ENCODE measurements at places on chromosomes 4 and X.

GRCh38 chr4:39446483-39446841 is 12.3 kb downstream of the RPL9 start:
- DNase-seq: no peak

DNA sequence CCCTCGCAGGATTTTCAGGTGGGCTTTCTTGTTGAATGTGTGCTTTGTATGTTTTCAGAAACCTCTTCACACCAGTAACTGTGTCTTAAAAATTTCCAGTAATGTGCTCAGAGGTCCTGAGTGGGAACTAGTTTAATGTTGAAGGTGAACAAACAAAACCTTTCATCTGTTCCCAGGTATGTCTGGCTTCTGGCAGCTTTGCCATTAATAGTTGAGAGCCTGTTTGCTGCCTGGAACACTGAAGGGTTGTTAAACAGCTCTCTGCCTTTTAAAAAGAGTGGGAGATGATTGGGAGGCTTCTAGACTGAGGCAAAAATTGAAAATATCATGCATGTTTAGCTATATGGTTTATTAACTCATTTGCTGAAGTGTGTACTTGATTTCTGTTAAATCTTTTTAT is 161.2 kb upstream of the AGTR2 start:
- DNase-seq: no peak

DNA sequence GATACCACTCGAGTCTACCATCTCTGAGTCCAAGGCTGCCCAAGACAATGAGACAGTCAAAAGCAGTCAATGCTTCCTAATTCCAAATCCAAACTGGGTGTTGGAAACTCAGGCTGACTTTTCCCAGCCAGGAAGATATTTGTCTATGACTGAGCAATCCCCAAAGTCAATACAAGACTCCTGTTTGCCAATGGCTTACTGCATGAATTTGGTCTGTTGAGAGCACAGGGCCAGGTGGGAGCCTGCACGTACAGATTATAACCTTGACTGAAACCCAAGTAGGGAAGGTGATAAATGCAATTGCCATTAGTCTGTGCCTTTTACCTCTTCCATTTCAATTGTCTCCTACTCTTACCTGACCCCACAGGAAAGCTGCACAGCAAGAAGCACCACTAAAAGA is 72.6 kb upstream of the PPARGC1A start:
- DNase-seq: no peak

DNA sequence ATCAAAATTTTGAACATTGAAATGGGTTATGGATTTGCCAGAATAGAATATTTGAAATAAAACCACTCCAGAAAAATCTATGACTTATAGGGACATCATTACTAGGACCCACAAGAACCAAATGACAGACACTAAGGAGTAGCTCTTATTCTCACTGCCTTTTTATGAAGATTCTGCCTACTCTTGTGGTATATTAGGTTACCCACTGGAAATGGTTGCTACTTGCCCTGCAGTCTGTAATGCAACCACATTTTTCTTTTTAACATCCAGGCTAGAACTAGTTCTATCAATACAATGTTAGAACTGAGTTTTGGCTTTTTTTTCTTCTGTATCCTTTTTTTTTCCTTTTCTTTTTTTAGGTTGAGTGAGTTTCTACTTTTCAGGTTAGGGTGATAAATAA is 158.9 kb downstream of the PPP1R2C start:
- DNase-seq: no peak

- no peak for DNase-seq
Observed at GRCh38 chr4:84547211-84547610, 35.7 kb upstream of the CDS1 start.

- no peak for DNase-seq
Observed at GRCh38 chr4:110154582-110154981, 43.8 kb downstream of the ELOVL6 start.

GRCh38 chr4:40621592-40622512 is 7.8 kb downstream of the RBM47 start:
- DNase-seq: peak; percentile 93

GRCh38 chr4:41141900-41142299 is 72.4 kb downstream of the APBB2 start:
- DNase-seq: no peak

- DNase-seq: no peak
Observed at GRCh38 chr4:20640989-20641388, 59.3 kb upstream of the PACRGL start.

- no peak for DNase-seq
Observed at GRCh38 chrX:129945131-129945530, 37.3 kb upstream of the BCORL1 start.

DNA sequence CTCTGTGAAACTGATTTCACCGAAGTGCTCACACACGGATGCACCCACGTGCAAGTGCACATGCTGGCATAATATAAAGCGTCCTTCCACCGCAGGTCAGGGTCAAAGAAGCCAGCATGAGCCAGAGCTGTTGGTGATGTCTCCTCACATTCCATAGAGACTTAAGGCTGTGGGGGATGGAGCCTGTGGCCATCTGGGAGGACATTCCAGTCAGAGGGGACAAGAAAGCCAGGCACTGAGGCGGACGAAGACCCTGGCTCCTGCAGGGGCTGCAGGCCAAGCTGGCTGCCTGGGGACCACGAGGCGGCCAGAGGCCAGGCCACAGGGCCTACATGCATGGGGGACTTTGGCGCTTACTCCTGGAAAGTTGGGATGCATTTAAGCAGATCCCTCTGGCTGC is 7.7 kb downstream of the RNF212 start:
- DNase-seq: no peak

- DNase-seq: no peak
Observed at GRCh38 chrX:39199429-39199828, 398.2 kb downstream of the MID1IP1 start.

DNA sequence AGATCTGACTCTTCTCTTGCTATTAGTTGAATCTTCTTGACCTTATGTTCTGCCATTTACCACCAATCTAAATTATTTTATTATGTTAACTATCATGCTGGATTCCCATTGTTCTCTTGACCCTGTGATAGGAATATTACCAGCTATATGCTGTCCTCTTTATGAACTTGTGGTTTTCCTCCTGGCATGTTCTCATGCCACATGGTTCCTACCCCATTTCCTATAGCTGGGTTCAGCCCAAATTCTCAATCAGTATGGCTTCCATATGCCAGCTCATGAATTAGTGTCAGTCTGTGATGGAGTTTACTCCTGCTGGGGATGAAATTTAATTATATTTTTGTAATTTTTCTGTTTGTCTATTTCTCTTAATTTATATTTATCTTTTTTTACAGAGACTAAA is 430.5 kb downstream of the SMARCA1 start:
- DNase-seq: no peak

DNA sequence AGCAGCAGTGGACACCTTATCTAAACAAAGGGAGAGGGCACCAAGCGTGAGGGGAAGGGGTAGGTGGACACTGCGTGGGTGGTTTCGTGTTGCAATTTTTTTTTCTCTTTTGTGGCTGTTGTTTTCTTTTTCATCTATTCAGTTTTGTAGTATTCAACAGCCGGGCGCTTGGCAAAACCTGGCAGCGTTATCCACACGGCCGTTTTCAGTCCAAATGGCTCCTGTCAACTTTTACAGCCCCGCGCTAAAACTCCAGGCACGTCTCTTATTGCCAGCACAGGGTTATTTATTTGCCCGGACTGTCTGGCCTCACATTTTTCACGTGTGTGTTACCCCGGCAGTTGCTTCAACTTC is 192.2 kb downstream of the BCOR start:
- no peak for DNase-seq

DNA sequence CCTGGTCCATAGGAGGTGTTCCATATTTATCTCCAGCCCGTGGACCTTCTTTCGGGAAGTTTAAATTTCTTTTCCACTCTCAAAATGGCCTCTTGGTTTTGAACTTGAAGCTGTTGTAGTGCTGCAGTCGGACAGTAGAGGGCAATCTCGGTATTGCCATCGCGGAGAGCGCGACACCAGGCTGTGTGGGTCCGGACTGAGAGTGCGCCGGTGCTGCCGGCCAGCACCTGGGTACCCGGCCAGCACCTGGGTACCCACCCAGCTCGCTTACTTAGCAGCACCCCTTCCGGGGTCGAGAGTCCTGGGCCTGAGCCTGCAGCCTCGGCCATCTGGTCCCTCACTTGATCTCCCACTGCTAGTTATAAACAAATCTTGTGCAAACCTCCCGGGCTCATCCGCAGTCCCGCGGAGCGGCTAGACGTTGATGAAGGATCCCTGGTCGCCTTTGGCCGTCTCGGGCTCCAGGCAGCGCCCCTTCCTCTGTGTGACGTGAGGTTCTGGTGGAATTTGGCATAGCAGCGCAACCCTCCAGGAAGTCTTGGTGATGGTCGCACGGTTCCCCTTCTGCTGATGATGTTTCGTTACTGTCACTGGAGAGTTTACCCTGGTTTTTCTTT is 18.0 kb downstream of the FAM9A start:
- DNase-seq: no peak

DNA sequence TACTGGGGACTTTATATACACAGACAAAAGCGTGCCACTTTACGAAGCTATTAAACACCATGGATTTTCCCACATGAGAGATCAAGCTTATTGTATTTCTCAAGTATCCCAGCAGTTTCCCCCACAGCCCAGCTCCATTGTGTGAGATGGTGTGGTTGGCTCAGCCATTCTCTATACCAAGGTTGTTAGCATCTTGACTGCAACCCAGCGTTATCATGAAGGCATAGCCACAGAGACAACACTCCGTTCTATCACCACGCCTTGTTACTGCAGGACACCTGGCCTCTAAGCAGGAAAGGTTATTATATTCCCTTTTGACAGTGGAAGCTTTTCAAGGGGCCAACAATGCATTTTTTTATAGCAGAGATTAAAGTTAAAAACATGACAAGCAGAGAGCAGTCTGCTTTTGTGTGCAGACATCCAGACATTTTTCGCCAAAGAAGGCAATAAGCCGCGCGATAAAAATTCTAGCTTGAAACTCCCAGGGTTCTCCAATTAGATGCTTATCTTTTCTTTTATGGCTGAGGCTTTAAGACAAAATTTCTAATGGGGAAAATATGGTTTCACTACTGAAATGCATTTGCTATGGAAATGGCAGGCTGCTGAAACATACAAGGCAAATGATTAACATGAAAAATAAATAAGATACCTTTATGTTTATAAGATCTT is 206.1 kb downstream of the MID1 start:
- DNase-seq: no peak

GRCh38 chr4:7823416-7823824 is 116.2 kb downstream of the AFAP1 start:
- no peak for DNase-seq

DNA sequence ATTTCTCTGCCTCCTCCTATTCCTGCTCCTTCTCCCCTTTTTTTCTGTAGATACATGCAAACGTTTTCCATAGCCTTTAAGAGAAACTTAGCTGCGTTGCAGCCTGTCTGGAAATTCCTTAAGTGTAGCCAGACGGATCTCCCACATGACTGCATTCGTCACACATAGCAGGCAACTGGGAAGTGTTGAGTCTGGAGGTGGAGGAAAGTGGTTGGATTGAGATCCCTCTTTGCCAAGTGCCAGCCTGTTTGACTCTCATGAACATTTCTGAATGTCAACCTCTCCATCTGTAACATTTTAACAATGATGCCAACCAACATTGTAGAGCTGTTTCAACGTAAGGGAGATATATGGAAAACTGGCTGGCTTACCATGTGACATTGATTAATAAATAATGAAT is 45.1 kb upstream of the FAM9A start:
- no peak for DNase-seq

DNA sequence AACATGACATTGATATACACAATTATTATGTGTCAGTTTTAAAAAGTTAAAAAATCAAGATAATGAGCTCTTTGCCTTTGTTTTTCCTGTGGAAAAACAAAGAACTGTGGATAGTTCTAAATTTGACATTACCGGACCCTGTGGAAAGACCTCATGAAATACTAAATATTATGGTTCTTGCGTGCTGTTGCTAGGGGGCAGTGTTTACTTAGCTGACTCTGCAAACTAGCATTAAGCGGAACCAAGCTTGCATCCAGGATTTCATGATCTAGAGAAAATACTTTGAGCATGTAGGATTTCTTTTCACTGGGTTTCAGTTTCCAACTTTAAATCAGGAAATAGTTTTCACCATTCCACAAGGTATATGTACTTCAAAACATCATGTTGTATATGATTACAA is 33.6 kb downstream of the CLCN4 start:
- DNase-seq: no peak

- DNase-seq: no peak
Observed at GRCh38 chr4:139655116-139655515, 10.5 kb upstream of the MGST2 start.

DNA sequence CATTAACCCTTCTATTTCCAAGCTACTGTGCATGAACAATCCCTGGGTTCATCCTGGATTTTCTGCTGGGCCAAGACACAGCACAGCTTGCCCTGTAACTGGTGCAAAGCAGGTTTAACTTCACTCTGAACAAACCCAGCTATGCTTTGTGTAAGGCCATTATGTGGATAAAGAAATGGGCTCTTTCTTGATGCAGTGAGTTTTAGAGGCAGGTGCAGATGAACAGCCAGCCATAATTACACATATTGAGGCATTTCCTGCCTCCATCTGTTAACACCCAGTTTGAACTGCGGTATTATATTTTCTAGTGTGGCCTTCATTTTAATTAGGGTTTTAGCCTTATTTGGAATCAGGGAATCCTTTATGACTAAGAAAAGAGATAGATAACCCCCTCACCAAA is 68.7 kb upstream of the ARX start:
- no peak for DNase-seq

GRCh38 chr4:138162259-138162658 is 79.9 kb downstream of the SLC7A11 start:
- DNase-seq: no peak

DNA sequence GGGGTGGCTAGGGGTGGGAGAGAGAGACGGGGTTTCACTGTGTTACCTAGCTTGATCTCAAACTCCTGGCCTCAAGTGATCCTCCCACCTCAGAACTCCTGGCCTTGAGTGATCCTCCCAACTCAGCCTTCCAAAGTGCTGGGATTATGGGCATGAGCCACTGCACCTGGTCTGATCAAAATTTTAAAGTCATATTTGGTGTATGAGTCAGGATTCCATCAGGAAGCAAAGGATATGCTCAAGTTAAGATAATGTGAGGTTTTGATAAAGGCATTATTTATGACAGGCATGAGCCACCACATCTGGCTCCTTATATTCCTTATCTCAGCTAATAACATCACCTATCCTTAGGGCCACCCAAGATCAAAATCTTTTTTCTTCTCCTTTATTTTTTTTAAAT is 182.0 kb downstream of the SLC4A4 start:
- no peak for DNase-seq

GRCh38 chr4:125749354-125749753 is 434.6 kb downstream of the FAT4 start:
- DNase-seq: no peak

DNA sequence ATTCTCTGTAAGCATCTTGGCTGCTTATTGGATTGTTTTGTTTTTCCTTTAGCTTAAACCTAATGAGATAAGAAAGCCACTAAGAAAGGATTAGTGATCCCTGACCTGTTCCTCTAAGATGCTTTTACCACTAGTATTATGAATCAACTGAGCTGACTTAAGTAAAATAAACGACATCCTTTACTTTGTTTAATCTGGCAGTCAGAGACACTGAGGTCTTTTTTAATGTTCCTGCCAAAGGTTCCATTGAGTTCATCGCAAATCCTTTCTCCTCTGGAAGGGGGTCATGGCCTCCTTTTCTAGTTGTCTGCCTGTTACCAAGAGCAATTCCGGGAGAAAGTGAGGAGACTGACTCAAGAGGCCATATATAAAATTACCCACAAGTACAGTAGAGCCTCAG is 1038.3 kb upstream of the SLIT2 start:
- DNase-seq: peak; percentile 42

- DNase-seq: no peak
Observed at GRCh38 chr4:76233967-76234678, 17.4 kb upstream of the FAM47E start.

- DNase-seq: no peak
Observed at GRCh38 chrX:130504019-130504418, 102.2 kb downstream of the RBMX2 start.

GRCh38 chr4:99715286-99715685 is 57.7 kb upstream of the C4orf54 start:
- no peak for DNase-seq
